ENCODE measurements at places on chromosomes 7 and 10. TPM values are rescaled to one million over a fixed set of nuclear protein-coding genes. Genes with fewer than 3 reads are reported as not detected.

RELN gene
- total RNA-seq, result 9.4 TPM

TEX36 gene
- total RNA-seq, result not detected

- no peak for DNase-seq
Measured at GRCh38 chr7:150848111-150848510, 4.2 kb upstream of the AOC1 start.

DNA sequence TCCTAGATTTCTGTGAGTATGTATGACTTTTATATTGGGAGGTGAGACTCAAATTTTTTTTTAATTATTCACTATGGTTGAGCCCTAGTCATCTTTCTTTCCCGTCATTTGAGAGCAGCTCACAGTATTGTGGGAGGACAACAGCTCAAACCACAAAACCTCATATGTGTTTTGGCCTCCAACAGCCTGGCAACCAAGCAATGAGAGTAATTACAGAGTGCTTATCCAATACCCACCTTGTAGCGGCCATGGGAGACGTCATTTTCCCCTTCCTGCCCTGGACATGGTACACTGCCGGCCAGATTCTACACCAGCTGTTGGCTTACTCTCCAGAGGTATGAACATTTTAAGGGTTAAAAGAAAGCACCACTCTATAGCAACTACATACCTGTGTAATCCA, 49.1 kb downstream of the DOCK4 start:
- DNase-seq, result no peak

GRCh38 chr10:29141761-29142160, 147.1 kb upstream of the LYZL1 start:
- DNase-seq, result no peak

CTAGE8 gene
- 0.63 TPM for total RNA-seq

- DNase-seq, result no peak
Measured at GRCh38 chr10:48707472-48707871, 22.8 kb downstream of the WDFY4 start.

LIPN gene
- 0.56 TPM for total RNA-seq

DNA sequence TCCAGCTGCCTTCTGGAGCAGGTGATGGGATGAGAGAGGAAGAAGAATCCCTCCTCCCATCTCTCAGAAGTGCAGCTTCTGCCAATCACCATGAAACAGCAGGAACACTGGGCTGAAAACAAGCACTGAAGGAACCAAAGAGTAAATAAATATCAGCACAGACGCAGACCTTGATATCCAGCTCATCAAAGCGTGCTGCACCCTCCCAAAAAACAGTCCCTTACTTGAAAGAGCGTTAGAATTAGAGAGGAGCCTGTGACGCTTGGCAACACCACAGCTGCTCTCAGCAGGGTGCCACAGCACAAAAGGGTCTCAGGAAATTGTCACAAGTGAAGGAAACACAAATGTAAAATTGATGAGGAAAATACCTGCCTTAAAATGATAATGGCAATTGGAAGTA, 39.5 kb downstream of the KLF6 start:
- DNase-seq, result no peak

- no peak for DNase-seq
Measured at GRCh38 chr10:28561531-28561930, 28.6 kb downstream of the WAC start.

GRCh38 chr10:91758303-91759146, 39.7 kb upstream of the TNKS2 start:
- DNase-seq, result no peak

ADAMTS14 gene
- total RNA-seq, result 0.42 TPM

DNA sequence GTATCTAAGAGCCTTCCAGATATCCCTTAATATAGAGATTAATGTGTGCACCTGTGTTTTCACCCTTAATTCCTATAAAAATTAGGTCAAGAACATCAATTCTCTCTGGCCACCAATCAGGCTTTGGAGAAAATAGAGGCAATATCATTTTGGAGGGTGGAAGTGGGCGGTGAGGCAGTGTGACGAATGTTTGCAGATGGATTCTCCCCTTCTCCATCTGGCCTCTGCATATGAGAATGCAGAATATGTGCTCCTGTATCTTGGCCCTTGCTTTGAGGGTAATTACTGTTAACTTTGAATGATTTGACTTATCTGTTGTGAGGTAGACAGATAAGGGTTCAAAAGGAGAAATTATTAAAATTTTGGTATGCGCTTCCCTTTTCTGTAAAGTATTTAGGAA, 304.0 kb upstream of the NPSR1 start:
- DNase-seq, result no peak

PHKG1 gene
- 7.7 TPM for total RNA-seq

- peak; percentile 20 for DNase-seq
Measured at GRCh38 chr10:27100813-27101347, 586 bp upstream of the ANKRD26 start.

DNA sequence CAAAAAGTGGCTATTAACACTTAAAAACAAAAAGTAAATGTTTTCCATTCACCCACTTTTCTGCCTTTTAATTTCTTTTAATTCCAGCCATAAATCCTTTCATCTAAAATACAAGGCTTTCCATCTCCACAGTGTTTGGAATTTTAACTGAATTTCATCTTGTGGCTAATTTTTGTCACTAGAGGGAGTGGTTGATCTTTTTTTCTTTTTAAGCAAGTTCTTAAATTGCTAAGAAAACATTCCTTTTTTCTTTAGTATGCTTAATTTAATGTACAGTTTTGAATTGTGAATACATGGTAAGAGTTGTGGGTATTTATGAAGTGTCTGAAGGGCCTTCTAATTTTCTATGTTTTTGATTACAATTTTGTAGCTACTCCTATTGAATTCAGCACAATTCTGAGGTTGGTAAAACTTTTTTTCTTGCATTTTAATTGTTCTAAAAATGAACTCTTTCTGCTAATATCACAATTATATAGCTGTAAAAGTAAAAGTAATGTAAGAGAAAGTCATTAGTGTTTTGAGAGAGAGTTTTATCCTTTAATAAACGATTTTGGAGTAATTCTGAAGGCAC, 54.9 kb upstream of the ANK3 start:
- DNase-seq, result no peak

PWWP2B gene
- total RNA-seq, result 19.8 TPM

MLXIPL gene
- total RNA-seq, result 34.3 TPM

Data from dorsolateral prefrontal cortex (tissue), 122 donors.